Activated naive CD4-positive, alpha-beta T cell treated with anti-CD3 and anti-CD28 coated beads for 36 hours (primary cell): ENCODE measurements at places on chromosomes 7 and 10. TPM values are rescaled to one million over a fixed set of nuclear protein-coding genes. Genes with fewer than 3 reads are reported as not detected.

DNA sequence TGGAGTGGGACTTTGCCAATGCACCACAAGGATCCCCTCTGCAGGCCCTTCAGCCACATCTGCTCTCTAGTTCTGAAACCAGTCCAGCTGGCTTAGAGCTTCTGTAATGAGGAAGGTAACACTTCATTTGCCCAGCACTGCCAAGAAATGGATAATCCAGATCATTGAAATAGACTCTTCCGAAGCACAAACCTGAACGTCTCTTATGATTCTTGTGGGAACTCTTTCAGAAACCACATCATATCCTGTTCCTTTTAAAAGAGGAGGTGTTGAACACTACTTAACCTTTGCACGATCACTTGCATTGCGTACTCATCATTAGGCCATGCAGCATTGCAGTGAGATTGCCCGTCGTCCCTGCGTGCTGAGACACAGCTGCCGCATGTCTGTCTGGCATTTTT is 25.8 kb upstream of the PLPP4 start:
- DNase-seq, result no peak

- DNase-seq, result peak; percentile 44
Measured at GRCh38 chr7:50409856-50410745, 40.0 kb downstream of the FIGNL1 start.

DNA sequence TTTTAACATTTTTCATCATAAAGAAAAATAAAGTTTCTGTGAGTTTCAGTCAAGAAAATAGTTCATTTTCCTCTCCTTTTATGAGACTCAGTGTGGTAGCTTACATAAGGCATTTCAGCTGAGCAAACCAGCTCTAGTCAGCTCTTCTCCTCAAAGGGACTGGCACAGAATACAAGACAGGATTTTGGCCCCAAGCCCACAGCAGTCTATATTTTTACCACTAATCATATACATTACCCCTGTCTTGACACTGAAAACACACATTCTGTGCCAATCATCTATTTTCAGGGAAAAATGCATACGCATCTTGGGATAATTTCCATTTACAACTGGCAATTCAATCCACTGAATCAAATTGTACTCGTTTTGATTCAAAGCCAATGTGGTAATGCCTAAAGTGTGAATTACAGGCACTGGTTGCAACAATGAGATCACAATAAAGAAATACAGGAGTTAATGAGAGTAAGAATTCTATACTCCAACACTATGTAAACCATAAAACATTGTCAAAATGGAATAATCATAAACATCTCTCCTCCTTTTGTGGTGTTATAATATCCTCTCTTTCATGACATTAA is 186.4 kb downstream of the CACNA2D1 start:
- DNase-seq, result no peak

DNA sequence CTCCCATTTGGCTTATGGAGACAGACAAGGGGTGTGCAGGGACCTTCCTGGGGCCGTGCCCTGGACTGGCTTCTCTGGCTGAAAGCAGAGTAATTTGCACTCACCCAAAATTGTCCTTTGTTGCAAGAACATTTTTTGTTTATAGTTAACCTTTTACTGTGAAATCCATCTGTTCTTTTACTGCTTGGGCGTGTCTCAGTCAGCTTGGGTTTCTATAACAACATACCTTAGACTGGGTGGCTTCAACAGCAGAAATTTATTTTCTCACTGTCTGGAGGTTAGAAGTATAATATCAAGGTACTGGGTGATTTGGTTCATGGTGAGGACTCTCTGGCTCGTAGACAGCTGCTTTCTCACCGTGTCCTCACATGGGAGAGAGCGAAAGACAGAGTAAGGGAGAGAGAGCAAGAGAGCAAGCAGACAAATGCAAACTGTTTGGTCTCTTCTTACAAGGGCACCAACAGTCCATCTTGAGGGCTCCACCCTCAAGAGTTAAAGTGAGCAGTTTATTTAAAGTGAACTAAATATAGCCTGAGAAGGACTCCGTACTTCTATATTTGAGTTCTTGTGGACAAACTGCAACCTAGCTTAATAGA is 131.0 kb upstream of the NPY start:
- no peak for DNase-seq

GRCh38 chr10:107733328-107734130 is 569.0 kb upstream of the SORCS1 start:
- no peak for DNase-seq

Gene SLC13A4
- not detected for total RNA-seq

Gene NXPH1
- total RNA-seq, result not detected

Gene CD36
- total RNA-seq, result not detected
